Activated CD4-positive, alpha-beta T cell treated with anti-CD3 and anti-CD28 coated beads, Interleukin-2, Interleukin-6, amounts not matched to agents 100 ng/mL and 50 ng/mL, durations not matched to agents 16 hours and 8 hours (primary cell): ENCODE measurements at places on chromosomes 1 and 21.

- no peak for DNase-seq
Observed at GRCh38 chr1:2439369-2439768, 27.0 kb upstream of the PEX10 start.

DNA sequence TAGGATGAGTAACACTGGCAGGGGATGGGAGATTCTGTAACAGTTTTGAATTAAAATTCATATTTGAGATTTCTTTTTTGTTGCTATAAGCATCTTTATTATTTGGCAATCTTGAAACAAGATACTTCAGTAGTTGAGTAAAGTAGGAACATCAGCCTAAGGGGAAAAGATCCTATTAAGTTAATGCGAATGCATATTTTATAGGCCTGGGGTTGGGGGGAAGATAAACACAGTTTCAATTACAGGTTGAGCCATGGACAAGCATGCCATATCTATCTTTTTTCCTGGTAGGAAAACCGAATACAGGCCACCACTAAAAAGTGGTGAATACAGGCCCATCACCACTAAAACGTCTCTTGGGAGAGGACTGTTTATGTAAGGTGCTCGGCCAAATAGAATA lies 32.3 kb downstream of the SMAP2 start:
- DNase-seq = no peak

GRCh38 chr1:119743776-119744597 lies 24.7 kb downstream of the HMGCS2 start:
- DNase-seq = peak; percentile 72

DNA sequence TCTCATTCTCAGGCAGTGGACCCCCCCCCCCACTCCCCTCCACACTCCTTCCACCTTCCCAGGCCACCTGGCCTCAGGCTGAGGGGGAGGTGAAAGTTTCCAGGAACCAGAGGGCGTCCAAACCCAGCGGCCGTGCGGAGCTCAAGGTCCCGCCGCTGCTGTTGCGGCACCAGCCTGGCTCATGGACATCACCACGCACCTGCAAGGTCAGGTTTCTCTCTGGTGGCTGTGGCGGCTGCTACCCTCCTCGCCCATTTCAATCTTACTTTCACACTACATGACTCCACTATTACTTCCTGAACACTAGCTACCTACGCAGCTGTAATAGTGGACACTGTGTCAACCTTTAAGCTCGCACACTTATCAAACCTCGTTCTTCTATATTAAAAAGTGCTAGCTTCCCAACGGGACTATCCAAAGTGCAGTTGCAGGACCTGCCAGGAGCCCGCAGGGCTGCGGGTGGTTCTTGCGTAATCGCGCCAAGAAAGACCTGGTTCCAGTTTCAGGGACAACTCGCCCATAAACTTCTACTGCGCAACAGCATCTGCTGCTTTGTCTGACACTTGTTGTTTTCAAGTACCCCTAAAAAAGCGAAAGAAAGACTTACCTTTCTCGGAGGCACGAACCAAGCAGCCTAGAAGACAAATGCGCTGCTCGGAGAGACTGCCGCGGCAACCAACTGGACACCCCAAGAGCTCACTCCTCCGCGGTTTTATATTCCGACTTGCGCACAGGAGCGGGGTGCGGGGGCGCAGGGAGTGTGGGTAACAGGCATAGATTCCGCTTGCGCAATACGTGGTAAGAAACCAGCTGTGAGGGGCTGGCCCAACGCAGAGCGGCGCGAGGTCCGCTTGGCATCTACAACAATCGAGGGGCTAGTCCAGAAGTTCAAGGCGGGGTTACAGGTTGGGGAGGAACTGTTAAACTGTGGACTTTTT lies at the start of gene DIRAS3:
Gene DIRAS3, minus strand, starts transcription at position 687 of the 938 bp plus-strand sequence. CDS start 3,330 bp downstream, outside the sequence.
- DNase-seq = no peak

DNA sequence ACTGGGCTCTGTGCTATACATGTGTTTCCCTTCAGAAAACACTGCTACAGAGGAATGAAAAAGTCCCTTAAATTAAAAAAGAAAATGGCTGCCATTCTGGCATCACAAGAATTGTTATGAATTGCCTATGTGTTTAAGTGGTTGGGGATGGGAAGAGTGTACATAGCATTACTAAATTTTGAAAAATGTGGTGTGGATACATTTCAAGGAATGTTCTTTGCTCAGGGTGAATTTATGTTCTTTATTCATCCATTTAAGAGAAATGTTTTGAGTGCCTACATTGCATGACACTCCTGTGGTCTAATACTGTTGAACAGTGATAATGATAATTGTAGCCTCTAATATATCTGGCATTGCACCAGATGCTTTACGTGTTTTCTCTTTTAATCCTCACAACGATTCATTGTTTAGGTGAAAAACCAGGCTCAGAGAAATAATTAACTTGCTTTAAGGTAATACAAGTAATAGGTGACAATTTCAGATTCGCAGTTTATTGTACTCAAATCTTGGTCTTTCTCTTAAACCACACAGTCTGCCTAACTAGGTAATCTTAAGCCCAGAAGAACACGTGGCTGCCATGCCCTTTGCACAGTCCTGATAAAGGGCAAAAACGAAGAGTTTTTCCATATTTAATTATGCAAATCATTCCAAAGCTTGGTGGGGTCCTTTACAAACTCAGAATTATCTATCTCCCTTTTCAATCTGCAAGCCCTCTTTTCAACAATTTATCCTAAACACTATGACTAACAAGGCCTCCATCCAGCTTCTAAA lies 31.5 kb downstream of the DPT start:
- DNase-seq = no peak

- DNase-seq = no peak
Observed at GRCh38 chr1:59015708-59016107, 231.9 kb upstream of the JUN start.

- DNase-seq = no peak
Observed at GRCh38 chr1:181128592-181129497, 40.3 kb downstream of the IER5 start.

DNA sequence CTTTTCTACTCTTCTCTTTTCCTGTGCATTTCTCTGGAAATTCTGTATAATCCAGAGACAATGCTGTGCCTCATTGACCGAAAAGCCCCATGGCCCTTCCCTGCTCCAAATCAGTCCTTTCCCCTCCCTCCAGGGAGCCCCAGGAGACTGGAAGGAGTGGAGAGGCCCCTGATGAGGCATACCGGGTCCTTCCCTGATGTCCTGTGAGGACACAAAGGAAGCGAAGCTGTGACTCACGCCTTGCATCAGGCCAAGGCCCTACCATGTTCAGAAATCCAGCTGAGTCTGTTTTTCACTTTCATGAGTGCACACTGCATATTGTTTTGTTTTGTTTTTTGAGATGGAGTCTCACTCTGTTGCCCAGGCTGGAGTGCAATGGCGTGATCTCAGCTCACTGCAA lies 38.7 kb upstream of the BECN2 start:
- DNase-seq = no peak

- peak; percentile 96 for DNase-seq
Observed at GRCh38 chr1:116826818-116827606, 72.8 kb downstream of the CD2 start.
